Stimulated activated CD8-positive, alpha-beta memory T cell treated with anti-CD3 and anti-CD28 coated beads, Interleukin-4, amount 100 ng/mL, for 1 hour (primary cell): ENCODE measurements at places on chromosomes 4 and X.

DNA sequence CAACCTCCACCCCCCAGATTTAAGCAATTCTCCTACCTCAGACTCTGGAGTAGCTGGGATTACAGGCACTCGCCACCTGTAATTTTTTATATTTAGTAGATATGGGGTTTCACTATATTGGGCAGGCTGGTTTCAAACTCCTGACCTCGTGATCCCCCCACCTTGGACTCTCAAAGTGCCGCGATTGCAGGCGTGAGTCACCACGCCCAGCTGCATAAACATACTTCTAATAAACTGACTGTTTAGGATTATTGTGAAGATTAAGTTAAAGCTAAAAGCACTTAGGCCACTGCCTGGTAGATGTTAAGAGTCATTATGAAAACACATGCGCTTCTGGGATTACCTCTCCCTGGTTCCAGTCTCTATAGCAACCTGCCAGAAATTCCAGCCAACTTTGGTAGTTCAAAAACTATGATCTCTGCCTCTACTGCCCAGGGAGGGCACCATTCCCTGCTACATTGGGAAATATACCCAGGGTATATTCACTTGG lies 30.2 kb upstream of the GRIA3 start:
- DNase-seq, result no peak

DNA sequence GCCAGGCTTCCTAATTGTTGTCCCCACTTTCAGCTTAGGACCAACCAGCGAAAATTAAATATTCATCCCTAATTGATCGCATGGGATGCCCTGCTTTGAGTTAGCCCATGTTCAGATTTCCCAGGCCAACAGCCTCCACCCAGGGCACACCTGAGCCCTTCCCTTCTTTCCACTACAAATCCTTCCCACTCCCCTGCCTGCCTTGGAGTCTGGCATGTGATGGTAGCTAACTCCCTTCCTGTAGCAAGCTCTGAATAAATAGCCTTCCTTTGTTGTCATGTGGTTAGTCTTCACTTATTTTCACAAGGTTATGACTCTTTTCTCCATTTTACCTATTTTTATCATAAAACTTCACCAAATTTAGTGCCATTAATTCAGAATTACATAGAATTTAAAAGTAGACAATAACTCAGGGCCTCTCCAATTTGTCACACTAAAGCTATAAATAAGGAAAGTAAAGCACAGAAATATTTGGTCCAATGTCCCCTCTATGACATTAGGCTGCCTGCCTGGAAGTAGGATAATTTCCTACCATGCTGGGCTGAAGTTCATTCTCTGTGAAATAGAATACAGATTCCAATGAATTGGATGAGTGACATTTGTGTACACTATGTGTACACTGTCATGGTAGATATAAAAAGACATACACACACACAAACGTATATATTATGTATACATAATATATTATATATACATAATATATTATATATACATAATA lies 166.4 kb upstream of the CPEB2 start:
- DNase-seq, result no peak

DNA sequence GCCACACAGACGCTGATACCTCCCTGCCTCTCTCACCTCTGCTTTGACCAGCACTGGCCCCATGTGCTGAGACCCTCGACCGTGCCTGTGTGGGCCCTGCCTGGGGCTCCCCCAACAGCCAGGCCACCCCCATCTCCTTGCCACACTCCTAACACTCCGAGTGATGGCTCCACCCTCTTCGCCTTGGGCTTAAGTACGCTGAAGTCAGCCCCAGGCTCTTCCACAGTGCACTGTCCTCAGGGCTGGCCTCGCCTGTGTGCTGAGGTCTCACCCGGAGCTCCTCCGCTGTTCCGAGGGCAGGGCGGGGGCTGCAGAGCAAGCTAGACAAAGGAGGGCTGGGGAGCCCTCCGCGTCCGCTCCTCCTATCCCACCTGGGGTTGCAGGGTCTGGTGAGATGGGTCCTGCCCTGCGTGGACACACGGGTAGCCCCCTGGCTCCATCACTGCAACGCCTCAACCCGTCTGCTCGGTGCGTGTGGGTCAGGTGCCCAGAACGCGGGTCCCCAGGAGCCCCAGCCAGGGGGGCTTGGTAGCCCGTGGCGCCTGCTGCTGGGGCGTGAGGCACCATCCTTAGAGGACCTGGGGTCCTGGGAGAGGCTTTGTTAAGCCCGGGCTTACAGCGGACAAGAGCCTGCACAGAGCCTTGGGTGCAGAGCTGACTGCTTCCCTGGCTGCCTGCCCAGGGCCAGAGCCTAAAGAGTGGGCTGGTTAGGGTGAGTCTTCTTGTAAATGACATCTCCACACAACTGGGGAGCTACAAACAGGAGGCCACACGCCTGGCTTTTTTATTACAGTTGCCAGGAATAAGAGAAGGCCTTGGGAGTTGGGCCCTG lies 42.6 kb upstream of the NKX1-1 start:
- no peak for DNase-seq

DNA sequence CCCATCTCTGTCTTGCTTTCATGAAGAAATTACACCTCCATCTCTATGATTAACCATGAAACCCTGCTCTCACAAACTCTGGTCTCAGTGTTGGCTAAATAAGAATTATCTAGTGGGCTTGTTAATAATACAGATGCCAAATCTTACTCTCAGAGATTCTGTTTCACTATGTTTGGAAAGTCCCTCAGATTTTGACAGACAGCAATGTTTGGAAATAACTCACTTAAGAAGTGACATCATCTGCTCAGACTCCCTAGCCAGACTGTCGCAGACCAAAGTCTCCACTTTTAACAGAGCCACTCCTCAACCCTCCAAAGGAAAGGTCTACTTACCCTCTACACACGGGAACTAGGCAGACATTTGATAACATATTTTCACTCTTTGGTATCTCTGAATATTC lies 328.5 kb upstream of the FGF16 start:
- DNase-seq, result no peak

- no peak for DNase-seq
These were observed 308.6 kb upstream of the GIMD1 start for GRCh38 chr4:106677213-106677612.

- no peak for DNase-seq
These were observed 694.6 kb upstream of the AGA start for GRCh38 chr4:178136736-178137345.

DNA sequence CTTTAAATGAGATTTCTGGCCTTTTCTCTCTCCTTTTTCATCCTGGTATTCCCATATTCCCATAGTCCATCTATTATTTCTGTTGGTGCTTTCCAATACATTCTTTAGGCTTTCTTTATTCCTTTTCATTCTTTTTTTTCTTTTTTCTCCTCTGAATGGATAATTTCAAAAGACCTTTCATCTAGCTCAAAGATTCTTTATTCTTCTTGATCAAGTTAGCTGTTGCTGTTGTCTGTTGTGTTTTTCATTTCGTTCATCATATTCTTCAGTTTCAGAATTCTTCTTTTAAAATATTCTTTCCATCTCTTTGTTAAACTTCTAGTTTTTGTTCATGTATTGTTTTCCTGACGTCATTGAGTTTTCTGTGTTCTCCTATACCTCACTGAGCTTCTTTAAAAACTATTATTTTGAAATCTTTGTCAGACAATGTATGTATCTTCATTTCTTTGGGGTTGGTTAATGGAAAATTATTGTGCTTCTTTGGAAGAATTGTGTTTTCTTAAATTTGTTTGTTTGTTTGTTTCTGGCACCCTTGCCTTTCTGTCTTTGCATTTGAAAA lies 30.2 kb downstream of the STK32B start:
- DNase-seq, result no peak

DNA sequence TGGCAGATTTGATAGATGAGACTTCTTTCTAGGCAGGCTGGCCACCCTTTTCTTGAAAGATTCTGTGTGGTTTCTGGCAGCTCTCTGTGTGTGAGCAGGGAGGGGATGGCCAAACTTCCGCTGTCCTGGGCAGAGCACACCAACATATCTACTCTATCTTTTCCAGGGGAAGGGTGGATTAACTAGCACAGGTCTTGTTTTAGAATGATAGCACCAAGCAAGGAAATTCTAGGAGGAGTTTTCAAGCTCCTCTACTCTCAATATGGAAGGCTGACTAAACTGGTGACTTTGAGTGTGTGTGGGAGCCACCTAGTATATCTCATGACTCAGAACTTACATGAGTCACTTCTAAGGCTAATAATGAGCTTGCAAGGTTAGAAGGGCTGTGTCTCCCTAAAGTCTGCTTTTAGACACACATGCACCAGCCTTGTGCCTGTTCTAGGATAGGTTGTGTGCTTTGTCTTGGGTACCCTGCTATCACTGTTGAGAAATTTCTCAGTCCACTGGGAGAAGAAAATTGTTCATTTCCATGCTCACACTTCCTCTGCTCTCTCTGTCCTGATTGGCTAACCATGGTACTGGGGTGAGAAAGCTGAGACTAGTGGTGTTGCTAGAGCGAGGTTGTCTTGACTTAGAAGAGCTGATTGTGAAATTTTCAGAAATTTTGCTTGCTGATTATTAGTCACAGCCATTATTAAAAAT lies 72.9 kb downstream of the YIPF6 start:
- DNase-seq, result no peak

GRCh38 chrX:40098264-40099054 lies 701 bp upstream of the BCOR start:
- DNase-seq, result no peak
